ENCODE measurements at places on chromosomes 12 and 14.

DNA sequence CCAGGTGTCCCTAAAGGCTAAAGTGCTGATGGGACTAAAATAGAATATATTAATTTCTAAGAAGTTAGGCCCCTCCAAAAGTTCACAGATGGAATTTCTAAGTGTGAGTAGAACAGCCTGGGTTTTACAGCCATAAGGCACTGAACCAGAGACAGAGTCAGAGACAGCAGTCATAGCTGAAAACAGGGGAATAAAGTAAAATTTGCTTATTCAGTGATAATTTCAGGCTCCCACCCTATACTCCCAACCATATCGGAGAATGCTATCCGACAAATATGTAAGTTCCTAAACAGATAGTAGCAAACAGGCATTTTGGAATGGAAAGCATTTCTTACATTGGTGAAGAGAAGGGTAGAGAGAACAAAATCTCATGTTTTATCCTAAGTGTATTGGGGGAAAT is 45.3 kb downstream of the NAA25 start:
- DNase-seq: no peak

GRCh38 chr12:102107970-102108369 is 11.9 kb downstream of the NUP37 start:
- DNase-seq: no peak

- no peak for DNase-seq
Observed at GRCh38 chr12:27345376-27345775, 12.7 kb downstream of the BMAL2 start.

GRCh38 chr12:12818701-12819100 is 5.6 kb downstream of the DDX47 start:
- no peak for DNase-seq

- no peak for DNase-seq
Observed at GRCh38 chr12:6370994-6371754, 4.2 kb downstream of the SCNN1A start.

DNA sequence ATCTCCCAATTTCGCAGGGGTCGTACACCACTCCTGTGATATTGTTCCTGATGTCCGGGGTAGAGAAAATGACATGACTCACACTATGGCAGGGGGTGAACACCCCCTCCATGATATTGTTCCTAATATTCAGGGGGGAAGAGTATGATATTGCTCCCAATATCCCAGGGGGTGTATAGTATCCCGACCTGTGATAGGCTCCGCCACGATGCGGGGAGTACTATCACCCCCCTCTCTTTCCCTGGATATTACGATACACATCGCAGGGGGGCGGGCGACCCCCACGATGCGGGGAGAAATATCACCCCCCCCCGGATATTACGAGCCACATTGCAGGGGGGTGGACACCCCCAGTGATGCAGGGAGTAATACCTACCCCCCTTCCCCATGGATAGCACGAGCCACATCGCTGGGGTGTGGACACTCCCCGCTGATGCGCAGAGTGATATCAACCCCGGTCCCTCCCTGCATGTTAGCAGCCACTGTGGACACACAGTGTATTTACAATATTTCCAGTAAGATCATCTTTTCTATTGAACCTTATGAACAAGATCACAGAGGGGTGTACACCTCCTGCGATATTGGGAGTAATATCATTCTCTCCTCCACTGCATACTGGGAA is 17.7 kb downstream of the SMIM41 start:
- DNase-seq: no peak

- DNase-seq: no peak
Observed at GRCh38 chr12:6751767-6752166, 1.2 kb downstream of the MLF2 start.

GRCh38 chr12:50620109-50620977 is 115.6 kb downstream of the DIP2B start:
- DNase-seq: no peak

- no peak for DNase-seq
Observed at GRCh38 chr14:52032204-52032801, 36.6 kb downstream of the NID2 start.

DNA sequence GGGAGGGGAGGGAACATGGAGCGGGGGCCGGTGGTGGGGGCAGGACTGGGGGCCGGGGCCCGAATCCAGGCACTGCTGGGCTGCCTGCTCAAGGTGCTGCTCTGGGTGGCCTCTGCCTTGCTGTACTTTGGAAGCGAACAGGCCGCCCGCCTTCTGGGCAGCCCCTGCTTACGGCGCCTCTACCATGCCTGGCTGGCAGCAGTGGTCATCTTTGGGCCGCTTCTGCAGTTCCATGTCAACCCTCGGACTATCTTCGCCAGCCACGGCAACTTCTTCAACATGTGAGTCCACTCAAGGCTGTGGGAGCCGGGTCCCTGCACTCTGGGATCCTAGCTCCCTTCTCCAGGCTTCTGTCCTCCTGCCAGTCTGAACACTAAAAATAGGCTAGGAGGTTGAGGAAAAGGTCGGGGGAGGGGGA is 1.1 kb downstream of the FITM1 start:
- no peak for DNase-seq

GRCh38 chr12:66048835-66049537 is 81.6 kb downstream of the LLPH start:
- DNase-seq: no peak

GRCh38 chr12:21906919-21907493 is 34.2 kb downstream of the ABCC9 start:
- DNase-seq: no peak

GRCh38 chr14:78674820-78675219 is 504.6 kb downstream of the NRXN3 start:
- no peak for DNase-seq

GRCh38 chr14:61573748-61574513 is 121.4 kb upstream of the HIF1A start:
- no peak for DNase-seq

DNA sequence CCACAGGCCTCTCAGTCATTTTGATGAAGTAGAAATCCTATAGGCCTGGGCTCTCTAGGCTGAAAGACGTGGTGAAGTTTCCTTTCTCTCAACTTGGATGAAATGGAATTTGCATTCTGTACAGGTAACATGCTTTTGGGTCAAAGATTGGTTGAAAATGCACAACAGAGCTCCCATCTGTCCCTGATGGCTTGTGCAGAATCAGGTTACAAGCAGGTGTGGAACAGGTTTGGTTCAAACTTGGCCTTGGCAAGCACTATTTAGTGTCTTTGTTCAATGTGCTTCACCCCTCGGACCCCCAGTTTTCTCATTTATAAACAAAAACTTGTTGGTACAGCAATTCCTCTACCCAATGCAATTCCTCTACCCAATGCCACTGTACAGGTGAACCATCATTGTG is 1493.0 kb downstream of the AACS start:
- DNase-seq: no peak

DNA sequence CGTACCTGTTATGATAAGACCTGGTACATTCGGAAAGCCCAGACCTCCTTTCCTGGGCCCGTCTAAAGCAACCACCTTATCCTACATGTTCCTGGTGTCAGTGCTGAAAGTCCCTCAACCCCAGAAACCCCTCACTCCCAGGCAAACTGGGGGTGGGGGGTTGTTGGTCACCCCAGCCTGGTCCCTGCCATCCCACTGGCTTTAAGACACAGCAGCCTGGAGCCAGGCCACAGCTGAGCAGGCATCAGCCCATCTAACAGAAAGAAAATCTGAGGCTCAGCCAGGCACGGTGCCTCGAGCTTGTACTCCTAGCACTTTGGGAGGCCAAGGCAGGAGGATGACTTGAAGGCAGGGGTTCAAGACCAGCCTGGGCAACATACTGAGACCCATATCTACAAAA is 4.5 kb downstream of the SELPLG start:
- DNase-seq: no peak

GRCh38 chr12:11901701-11902524 is 168.8 kb upstream of the BCL2L14 start:
- DNase-seq: no peak

- no peak for DNase-seq
Observed at GRCh38 chr14:39085933-39086332, 17.1 kb downstream of the SEC23A start.

GRCh38 chr14:69260861-69261564 is 1.1 kb downstream of the GALNT16 start:
- no peak for DNase-seq

DNA sequence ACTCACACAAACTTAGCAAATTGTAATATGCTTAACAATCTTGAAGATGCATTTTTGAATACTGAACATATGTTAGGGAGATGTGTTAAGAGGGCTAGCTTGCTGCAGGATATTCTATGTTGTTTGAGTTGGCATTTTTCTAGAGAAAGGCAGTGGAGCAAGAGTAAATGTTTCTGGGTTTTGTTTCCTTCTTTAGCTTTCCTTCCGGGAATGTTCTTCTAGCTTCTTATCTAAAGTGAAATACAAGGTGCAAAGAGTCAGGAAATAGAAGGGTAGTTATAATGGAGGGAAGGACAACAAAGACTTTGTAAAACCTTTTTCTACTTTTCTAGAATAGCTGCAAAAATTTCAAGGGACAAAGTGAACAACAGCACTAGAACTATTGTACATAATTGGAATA is 77.6 kb upstream of the KCNH3 start:
- no peak for DNase-seq

DNA sequence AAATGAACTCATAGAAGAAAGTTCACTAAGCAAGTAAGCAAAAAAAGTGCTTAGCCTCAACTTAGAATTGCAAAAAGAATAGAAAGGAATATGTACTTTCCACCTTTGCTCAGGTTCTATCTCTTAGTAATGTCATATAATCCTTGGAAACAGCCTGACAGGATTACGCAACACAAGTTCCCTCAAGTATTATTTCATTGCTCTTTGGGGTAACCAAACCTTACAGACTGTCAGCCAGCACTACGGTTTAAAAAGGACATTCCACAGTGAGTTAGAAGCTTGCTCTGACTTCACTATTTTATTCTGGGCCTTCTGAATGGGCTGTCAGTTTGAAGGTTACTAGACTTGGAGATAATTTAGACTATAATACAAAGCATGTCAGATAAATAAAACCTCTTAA is 264.0 kb downstream of the ATXN7L3B start:
- no peak for DNase-seq

- DNase-seq: no peak
Observed at GRCh38 chr12:29710104-29710503, 73.6 kb downstream of the TMTC1 start.

GRCh38 chr12:92492995-92493394 is 209.8 kb upstream of the PLEKHG7 start:
- DNase-seq: no peak

DNA sequence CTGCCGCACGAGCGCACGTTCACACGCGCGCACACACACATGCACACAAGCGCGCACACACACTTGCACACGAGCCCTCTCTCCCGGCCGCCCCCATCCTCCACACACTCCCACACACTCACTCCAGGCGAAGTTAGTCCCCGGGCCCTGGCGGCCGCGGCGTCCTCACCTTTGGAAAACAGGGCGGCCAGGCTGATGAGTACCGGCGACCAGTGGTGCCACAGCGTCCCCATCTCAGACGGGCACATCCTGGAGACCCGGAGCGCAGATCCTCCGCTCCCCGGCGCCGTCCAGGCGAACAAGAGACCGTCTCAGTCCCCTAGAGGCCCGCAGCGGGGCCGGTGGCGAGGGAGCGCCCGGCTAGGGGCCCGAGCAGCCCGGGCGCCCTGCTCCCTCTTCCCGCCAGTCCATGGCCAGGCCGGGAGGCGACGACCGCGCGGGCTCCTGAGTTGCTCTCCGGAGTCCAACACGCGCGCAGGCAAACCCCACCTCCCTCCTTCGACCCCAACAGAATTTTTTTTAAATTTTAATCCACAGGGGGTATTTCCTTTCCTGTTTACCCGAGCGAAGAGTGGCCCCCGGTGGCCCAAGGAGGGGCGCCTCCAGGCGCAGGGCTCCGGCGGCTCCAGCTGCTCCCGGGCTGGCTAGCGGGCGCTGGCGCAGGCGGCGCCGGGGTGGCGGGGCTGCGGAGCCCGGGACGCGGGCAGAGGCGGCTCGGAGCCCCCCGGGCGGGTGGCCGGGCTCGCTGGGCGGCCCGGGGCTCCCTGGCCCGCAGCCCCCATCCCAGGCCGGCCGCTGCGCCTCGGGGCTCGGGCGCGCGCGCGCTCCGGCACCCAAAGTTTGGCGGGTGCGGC is 506 bp downstream of the TMEM132D start:
- DNase-seq: no peak

DNA sequence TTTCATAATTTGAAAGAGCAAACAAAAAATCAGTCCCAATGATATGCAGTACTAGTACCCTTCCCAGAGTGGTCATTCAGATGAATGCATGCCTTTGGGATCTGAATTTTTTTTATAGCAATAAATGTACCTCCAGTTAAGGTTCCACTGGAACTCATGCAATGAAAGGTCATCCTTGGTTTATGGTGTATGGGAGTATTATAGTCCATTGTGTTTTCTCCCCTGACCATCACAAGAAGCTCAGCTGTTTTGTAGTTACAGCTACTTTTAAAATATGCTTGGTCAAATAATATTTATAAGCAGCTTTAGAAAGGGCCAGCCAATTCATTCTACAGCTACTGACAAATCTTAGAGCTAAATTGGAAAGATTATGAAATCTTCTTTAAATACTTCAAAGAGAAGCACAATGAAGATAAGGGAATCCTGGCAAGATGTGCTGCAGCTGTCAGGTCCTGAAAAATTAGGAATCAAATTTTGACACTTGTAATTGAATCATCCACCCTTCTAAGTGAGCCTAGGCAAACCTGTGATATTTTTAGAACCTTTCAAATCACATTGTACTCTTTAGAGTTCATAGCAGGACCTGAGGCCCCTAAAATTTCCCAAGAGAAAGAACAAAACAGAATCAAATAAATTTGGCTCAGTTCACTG is 46.5 kb downstream of the IFT81 start:
- DNase-seq: no peak

DNA sequence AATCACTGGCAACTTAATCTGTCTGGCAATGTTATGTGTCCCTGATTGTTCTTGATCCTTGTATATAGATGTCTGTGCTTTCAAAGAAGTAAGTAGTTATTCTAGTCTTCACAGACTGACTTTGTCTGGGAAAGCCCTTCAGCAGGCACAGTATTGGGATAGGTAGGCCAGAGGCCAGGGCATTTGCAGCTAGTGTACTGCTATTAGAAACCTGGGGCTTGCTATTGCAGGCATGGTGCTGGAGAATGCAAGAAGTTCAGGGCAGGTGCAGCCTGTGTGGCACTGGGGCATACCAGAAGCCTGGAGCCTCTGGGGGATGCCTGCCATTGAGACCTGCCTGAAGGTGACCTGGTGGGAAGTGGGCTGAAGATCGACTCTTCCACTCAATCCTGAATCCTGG is 96.3 kb downstream of the TMTC3 start:
- no peak for DNase-seq

GRCh38 chr12:132813443-132813842 is 15.2 kb downstream of the GOLGA3 start:
- no peak for DNase-seq

DNA sequence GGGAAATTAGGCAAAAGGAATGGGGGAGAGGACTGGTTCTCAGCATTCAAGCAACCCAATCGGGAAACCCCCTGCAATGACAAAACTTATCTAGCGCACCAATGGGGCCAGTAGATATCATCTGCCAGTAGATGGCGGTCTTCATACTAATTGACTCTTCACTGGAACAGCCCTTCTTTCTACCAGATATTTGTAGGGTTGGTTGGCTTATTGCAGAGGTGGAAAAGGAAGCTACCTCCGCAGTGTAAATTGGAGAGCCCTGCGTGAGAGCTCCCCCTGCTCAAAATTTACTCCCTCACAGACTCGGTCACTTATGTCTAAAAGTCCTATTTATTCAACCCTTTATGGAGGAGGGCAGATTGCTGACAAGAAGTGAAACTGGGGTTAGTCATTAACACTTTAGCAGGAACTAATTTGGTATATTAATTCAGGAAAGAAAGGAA is 166.1 kb upstream of the CCND2 start:
- DNase-seq: peak; percentile 80

All from GDM1 (cell line).